ENCODE measurements at places on chromosomes 2 and 18. TPM values are rescaled to one million over a fixed set of nuclear protein-coding genes. Genes with fewer than 3 reads are reported as not detected.

DNA sequence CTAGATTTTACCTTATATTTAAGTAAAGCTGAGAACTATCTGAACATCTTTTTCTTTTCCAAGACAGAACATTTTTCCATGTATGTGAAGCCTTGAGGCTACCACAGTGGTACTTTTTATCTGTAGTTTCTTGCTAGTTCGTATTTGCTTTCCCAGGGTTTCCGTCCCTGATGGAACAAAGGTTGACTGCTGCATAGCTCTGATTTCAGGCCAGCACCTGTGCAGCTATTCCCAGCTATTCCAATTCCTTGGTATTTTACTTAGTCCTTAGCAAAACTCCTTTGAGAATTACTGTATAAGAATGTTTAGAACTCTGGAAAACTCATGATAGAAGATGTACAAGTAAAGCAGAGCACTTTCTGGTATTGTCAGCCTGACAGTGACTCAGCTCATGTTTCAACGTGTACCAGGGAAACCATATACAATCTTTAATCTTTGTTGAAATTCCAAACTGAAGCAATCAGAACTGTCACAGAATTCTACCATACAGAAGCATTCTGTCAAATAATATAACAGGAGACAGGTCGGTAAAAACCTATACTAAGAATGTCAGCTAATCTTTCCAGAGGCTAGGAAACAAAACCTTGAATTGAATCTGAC, 162.2 kb downstream of the PKP4 start:
- no peak for DNase-seq

CHST9 gene
- not detected for total RNA-seq

MAP4K4 gene
- 30.7 TPM for total RNA-seq

- no peak for DNase-seq
These were observed 107.2 kb downstream of the CD226 start for GRCh38 chr18:69840445-69840844.

LRATD1 gene
- total RNA-seq, result not detected

FN1 gene
- 3.0 TPM for total RNA-seq

TPO gene
- total RNA-seq, result not detected

KLHL41 gene
- not detected for total RNA-seq

GEN1 gene
- total RNA-seq, result 24.2 TPM

VSNL1 gene
- not detected for total RNA-seq
